ENCODE measurements at places on chromosomes 6 and 20.
A peak's percentile ranks its signal among the peaks of the same experiment; 100 is the strongest.

GRCh38 chr6:2979819-2980464 lies 8.6 kb upstream of the SERPINB6 start:
- no peak for DNase-seq

DNA sequence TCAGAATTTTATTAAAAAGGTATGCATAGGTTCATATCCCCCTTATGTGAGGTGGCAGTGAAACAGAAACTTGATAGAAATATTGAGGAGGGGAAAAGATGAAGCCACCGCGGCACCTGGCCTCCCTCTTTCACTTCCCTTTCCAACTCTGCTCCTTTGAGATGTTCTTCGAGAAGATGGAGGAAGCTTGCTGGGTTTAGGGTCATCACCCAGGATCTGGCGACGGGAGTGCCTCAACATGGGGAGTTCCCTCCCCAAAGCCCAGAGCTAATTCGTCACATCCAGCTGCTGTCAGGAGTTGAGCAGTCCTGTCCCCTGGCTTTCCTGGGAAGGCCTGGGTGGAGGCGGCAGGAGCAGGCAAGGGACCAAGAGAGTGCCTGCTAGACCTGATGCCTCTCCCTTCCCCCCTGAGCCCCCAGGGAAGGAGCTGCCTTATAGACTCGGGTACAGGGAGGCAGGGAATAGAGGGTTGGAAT lies 29.1 kb downstream of the RREB1 start:
- no peak for DNase-seq

- no peak for DNase-seq
Observed at GRCh38 chr6:27565839-27566779, 93.2 kb upstream of the ZNF184 start.

DNA sequence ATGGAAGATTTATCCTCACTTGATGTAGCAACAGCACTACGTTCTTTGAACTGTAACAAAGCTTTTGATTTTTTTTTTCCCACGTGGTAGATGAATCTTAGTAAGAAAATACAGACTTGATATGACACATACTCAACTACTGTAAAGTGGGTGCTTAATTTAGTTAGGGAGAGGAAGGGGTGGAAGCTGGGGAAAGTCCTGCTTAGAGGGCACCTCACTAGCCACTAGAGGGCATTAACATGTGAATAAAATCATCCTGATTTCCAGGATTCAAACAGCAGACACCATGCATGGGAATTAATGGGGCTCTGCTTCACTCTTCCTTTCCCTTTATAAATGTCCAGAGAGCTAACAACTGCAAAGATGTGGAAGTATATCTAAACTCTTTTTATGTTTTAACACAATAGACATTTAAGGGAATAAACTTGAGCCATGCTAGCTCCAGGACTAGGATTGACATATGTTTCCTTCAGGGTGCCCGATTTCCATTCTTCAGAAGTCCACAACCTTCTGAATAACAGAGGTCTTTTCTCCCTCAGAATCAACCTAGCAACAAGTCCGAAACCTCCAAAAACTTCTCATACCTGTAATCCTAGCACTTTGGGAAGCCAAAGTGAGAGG lies 250.1 kb downstream of the ATXN1 start:
- DNase-seq = no peak

DNA sequence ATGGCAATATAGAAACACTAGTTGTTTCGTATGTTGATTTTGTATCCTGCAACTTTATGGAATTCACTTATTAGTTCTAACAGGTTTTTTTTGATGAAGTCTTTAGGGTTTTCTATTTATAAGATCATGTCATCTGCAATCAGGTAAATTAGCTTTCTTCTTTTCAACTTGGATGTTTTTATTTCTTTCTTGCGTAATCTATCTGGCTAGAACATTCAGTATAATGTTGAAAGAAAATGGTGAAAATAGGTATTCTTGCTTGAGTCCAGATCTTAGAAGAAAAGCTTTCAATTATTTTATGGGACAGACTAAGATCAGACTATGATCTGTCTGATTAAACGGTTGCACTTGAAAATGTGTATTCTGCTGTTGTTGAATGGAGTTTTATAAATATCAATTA lies 820.8 kb upstream of the ADGRB3 start:
- no peak for DNase-seq

GRCh38 chr6:47026679-47027078 lies 15.5 kb downstream of the ADGRF1 start:
- DNase-seq = no peak

DNA sequence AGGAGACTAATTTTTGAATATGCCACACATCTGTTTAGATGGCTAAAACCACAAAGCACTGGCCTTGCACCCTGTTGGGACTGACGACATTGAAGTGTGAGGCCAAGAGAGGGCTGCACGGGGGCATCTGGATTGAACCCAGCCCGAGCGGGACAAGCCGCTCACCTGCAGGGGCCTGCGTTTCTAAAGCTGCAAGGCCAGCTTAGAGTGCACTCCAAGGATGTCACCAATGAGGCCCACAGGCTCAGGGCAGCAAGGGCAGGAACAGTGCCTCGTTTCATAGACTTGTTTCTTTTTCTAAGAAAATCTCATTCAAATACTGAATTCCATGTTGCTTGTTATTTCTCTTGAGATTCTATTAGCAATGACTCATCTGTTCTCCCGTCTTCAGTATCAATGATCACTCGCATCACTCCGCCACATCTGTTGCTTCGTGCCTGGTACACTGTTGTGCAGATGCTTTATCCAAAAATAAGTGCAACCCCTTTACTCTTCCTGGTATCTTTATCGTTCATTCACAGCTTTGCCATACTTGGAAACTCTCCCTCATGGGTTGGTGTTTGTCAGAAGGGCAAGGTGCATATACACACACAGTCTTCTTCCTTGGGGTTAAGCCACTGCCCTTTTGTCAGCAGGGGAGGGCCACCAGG lies 120.1 kb downstream of the IRF4 start:
- DNase-seq = no peak

- DNase-seq = no peak
Observed at GRCh38 chr20:33751775-33752174, 20.0 kb downstream of the ZNF341 start.

DNA sequence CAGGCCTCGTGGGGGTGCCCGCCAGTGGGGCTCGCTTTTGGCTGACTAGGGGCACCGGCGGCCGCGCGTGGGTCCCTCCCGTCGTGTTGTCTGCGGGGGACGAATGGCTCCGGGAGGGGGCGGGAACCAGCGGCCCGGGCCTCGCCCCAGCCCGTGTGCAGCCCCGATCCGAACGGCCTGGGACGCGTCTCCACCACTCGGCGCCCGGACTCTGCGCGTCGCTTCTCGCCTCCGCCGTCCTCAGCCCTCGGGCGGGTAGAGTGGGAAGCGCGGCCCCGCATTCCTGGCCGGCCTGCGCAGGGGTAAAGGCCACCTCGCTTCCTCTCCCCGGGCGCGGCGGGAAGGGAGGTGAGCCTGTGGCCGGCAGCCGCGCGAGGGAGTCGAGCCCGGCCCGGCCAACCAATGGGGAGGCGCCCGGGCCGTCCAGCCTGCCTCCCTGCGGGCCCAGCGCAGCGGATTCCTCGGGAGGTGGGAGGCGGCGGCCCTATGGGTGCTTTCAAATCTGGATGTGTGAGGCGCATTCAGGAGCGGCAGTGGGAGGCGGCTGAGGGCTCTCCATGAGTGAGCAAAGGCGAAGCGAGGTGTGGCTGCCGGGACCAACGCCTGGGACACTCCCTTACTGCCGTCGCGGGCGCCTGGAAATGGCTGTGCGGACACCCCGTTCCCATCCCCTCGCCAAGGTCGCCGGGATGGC lies 1.1 kb upstream of the ZBTB46 start:
- no peak for DNase-seq

GRCh38 chr6:89284963-89285735 lies 29.9 kb downstream of the GABRR2 start:
- DNase-seq = no peak

GRCh38 chr20:20070871-20071726 lies 18.8 kb downstream of the CFAP61 start:
- DNase-seq = no peak

DNA sequence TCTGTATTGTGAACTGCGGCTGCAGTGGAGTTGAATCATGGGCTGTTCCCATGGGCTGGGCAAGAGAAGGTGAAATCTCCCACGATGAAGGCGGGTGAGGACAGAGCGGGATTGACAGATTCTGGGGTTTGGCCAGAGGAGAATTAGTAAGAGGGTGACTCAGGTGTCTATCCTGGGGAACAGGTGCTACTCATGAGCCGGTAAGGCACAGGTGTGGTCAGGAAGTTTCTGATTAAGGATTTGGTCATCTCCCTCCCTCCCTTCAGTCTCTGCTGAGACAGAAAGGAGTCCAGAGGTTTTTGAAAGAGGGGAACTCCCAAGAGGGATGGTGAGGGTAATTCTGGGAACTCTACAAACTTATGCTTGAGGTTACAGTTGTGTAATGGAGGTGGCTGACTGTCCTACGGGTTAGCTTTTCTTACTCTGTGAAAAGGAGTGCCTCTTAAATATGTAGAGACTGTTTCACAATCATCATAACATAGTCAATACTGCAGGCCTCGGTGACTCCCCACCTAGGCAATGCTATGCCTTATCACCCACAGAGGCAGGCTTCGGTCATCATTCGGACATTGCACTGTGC lies 31.5 kb downstream of the SERPINB1 start:
- no peak for DNase-seq

GRCh38 chr6:73145690-73146089 lies 79.6 kb downstream of the KHDC1L start:
- DNase-seq = no peak

DNA sequence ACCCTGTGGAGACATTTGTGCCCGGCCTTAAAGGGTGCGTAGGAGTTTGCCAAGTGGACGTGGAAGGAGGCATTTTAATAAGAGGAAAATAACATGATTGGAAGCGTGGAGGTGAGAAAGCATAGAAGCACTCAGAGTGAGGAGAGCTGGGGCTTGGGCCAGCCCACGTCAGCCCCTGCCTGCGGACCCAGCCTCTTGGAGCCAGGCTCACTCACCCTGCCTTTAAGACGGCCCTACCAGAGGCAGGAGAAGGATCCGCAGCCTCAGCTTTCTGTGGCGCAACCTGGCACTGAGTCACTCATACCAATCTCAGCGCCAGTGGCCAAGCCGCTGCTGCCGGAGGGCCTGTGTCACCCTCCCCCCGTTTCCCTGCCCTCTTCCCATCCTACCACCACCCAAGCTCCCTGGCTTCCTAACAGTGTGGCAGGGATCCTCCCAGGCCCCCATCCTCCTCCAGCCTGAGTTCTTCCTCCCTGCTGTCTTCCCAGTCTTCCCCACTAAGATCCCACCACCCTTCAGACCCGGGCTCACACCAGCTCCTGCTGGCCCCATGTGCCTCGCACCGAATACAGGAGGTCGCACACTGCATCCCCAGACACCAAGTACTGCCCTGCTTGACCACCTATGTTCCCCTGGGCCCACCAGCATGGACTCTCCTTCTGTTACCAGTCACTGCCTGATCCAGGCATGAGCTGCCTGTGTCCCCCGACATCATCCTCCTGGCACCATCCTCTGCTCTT lies 285.2 kb downstream of the UST start:
- no peak for DNase-seq

GRCh38 chr6:41256383-41256782 lies 28.2 kb downstream of the TREML4 start:
- DNase-seq = no peak

- DNase-seq = no peak
Observed at GRCh38 chr20:45229264-45230056, 8.3 kb downstream of the SEMG2 start.

DNA sequence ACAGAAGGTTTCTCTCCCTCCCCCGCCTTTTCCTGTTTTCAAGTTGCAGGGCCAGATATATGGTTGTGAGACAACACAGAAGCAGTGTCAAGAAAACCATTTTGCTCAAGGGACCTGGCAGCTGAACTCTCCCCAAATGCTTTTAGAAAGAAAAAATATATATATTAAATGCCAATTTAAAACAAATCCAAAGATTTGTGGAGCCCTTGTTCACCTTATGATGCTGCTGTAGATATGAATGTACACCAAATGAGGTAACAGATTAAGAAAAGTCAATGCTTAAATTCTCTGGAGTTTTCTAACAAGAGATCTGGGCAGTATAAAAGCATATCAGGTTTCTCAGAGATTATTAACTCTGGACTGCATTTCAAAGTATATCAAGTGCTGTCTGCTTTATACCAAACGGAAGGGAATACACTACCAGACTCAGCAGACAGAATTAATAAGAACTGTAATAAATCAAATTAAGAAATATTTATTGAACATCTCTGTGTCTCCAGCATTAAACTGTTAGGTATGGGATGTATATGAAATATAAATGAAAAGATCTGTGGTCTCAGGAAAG lies 357.5 kb downstream of the HDGFL1 start:
- no peak for DNase-seq

GRCh38 chr6:93677264-93677965 lies 258.1 kb upstream of the EPHA7 start:
- DNase-seq = no peak

- no peak for DNase-seq
Observed at GRCh38 chr6:152184917-152185574, 377.6 kb downstream of the ESR1 start.

DNA sequence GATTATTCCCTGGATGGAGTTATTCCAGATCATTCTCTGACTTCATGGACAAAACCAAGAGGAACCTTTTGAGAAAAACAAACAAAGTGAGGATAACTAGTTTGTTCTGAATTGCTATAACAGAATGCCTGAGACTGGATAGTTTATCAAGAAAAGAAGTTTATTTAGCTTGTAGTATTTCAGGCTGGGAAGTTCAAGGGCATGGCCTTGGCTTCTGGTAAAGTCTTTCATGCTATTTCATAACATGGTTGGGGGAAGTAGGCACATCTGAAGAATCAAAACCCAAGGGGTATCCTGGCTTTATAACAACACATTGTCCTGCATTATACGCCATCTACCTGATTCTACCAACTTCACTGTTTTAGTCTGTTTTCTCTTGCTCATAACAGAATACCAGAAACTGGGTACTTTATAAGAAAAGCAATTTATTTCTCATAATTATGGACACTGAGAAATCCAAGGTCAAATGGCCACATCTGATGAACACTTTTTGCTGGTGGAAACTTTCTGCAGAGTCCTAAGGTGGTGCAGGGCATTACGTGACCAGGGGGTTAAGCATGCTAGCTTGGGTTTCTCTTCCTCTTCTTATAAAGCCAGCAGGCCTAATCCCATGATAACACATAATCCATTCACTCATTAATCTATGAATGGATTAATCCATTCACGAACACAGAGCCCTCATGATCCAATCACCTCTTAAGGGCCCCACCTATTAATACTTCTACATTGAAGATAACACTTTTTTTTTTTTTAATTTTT lies 186.1 kb upstream of the PRSS16 start:
- DNase-seq = no peak

GRCh38 chr6:3444276-3445088 lies 12.4 kb downstream of the SLC22A23 start:
- DNase-seq = peak; percentile 56

Data from NCI-H524 treated with DMSO at 0.1 percent for 48 hours (cell line).